ENCODE measurements at places on chromosomes 16 and 17.

DNA sequence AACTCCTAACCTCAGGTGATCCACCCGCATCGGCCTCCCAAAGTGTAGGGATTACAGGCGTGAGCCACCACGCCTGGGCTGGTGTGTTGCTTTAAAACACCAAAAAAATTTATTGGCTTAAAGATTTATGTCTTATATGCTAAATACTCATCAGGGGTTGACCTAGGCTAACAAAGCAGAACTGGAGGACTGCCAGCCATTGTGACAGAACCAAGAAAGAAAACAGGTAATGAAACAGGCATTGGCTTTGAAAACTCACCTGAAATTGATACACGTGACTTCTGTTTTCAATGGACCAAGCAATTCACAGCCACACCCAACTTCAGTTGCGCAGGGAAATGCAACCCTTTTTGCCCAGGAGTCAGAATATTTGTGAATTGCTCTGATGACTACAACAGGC, 4.9 kb upstream of the PHAF1 start:
- no peak for DNase-seq

GRCh38 chr16:6103561-6103960, 1006.0 kb upstream of the EEF2KMT start:
- no peak for DNase-seq

DNA sequence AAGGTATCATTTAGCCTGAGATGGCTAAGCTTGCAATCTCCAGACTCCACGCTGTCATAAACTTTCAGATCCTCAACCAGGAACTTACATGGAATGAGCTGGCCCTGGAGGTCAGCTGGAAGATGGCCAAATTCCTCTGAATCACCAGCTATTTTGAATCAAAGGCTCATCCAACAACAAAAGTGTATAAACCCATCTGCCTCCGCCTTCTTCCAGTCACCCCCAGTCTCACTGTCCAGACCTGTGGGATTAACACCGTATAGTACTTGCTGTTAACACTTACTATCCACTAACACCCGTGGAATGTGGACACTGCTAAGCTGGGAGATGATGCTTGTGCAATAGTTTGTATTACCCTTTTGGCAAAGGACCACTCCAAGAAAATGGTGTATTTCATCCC, 1.9 kb upstream of the LCMT1 start:
- no peak for DNase-seq

DNA sequence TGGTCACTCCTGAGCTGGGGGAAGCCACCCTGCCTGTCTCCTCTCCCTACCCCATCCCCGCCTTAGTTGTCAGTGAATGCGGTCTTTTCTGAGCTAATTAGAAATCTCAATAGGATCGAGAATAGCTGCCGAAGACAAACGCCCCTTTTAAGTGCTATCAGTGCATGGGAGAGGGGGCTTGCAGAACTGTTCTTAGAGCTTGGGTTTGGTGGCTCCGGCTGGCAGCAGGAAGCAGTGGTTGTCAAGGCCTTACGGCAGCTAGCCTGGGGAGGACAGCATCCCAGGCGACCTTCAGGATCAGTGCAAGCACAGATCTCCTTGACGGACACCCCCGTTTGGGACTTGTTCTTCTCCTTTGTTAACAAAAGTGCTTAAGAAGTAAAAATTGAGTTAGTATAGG, 195.1 kb downstream of the CCDC182 start:
- DNase-seq = no peak

- peak; percentile 71 for DNase-seq
These were observed 5.3 kb downstream of the NEURL4 start for GRCh38 chr17:7323731-7324437.

DNA sequence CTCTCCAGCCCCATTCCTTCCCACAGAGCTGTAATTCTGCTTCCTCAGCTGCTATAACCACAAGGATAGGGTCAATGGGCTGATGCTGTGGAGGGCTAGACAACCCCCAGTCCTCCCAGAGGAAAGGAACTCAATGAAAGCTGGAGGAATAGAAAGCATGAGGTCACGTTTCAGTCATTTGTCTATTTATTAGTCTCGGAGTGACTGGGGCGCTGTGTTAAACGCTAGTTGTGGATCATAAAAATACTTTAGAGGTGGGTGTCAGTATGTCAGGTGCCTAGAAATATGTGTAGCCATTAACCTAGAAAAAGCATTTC, 787 bp upstream of the CCL3L1 start:
- no peak for DNase-seq

DNA sequence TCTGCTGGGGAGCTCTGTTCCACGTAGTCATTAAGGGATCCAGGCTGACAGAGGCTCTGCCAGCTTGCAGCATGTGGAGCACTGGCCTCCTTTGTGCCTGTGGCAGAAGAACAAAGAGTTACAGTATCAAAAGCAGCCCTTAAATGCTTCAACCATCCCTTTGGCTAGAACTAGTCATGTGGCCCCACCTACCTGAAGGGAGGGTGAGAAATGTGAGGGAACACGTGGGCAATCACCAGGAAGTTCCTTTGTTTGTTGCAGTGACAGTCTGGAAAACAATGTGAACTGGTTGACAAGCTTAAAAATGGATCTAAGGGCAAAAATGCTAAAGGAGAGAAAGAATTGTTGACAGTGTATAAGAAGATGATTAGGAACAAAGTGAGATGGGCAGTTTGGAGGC, 290.4 kb upstream of the HSBP1 start:
- no peak for DNase-seq

DNA sequence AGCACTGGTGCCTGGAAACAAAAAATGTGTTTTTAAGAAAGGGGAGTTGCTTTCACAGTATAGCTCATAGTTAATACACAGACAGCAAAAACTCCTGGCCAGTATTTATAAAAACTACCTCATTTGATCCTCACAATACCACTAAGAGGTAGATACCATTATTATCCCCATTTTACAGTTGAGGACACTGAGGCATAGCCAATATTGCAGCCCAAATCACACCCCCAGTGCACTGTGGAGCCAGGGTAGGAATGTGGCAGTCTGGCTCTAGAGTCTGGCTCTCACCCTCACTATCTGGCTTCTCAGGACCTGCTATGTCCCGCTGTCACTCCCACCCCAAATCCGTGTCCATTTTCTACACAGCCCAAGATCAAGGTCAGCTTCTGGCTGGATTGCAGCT, 2.6 kb downstream of the ARHGAP23 start:
- DNase-seq = no peak

DNA sequence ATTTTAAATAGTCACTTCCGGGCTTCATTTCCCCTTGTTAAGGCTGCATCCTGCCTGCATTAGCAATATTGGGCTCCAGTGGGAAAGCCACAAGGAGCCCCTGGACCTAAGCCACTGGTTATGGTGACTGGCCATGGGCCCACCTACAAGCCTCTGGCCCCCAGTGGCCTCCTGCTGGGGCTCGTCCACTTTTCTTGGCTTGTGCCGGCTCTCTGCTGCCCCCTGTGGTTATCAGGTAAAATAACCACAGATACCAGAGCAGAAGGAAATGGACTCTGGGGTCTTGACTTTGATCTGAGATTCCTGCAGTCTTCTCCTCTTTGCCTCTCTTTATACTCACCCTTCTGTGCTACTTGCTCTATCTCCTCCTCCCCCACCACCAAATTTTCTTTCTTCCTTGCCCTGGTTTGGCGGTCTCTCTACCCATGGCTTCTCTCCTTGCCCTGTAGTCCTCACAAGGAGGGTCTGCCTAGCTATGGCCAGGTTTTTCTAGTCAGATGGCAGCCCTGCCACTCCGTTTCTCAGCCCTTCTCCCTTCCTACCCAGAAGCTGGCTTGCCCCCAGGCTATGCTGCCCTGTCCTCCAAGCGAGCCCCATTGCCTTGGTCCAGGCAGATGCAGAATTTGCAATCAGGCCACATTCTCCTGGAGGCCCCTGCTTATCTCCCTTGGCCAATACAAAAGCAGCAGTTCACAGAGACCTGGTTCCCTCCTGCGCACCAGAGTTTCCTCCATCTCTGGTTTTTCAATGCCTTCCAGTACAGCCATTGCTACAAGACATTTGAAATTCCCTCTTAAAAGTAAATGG, 82.9 kb upstream of the RCVRN start:
- peak; percentile 32 for DNase-seq

DNA sequence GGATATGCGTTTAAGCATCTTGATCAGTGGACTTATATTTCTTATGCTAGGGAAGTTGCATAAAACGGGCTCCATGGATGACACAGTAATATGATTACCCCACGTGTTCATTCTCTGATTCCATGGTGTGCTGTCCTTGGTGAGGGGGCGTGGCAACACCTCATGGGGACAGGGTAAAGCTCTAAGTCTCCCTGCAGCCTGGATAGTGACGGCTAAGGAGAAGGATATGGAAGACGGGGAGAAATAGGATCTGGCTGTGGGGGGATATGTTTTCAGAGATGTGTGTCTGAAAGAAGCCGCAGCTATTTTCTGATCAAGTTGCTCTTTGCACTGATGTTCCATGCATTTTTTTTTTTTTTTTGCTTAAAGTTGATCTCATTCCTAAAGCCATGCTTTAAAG, 84.3 kb downstream of the MARCHF10 start:
- no peak for DNase-seq

GRCh38 chr17:67829331-67829730, 4.0 kb downstream of the BPTF start:
- DNase-seq = peak; percentile 43

DNA sequence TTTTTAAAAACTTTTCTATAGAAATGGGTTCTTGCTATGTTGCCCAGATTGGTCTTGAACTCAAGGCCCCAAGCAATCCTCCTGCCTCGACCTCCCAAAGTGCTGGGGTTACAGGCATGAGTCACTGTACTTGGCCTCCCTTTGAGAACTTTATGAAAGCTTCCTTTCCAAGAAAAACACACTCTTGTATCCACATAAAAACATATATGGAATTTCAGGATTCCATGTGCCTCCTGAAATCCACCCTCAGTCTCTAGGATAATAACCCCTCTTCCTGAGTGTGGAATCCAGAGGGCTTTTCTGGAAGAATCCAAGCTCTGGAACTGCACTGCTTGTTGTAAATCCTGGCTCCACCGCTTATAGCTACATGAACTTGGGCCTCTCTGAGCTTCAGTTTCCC, 53.2 kb upstream of the MRTFB start:
- no peak for DNase-seq

- peak; percentile 44 for DNase-seq
These were observed 27.3 kb downstream of the MIS12 start for GRCh38 chr17:5513628-5514027.

DNA sequence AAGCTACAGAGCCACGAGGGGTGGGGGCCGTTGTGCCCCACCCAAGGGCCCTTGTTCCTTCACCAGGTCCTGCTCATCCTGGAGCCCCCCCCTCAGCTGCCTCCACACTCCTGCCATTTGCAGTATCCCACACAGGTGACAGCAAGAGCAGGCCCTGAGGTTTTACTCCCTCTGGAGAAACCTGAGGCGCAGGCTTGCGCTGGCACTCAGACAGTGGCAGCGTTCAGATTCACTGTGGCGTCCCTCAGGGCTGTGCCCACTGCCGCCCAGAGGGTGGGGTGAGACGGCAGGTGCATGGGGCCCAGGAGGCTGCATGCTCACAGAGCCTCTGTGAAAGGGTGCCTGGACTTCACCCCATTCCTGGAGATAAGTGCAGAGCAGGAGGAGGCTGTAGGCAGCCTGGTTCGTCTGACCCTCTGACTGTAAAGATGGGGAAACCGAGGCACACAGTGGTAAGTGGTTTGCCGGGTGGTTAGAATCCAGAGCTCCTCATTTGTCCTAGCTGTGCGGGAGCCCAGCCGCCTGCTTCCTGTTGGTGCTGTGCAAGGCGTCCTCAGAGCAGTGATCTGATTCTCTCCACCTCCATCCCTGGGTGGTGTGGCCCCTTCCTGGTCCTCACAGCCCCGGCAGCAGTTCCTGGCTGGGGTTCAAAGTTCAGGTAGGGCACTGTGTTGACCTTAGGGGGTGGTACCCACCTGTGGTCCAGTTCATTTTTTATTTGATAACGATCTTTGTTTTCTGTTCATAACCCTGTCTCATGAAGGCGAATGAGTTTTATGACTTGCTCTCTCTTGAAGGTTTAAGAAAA, 1.6 kb downstream of the SPIRE2 start:
- no peak for DNase-seq

- DNase-seq = no peak
These were observed 778.1 kb upstream of the SOX9 start for GRCh38 chr17:71342737-71343136.

GRCh38 chr16:86072328-86073102, 173.6 kb downstream of the IRF8 start:
- DNase-seq = peak; percentile 24

DNA sequence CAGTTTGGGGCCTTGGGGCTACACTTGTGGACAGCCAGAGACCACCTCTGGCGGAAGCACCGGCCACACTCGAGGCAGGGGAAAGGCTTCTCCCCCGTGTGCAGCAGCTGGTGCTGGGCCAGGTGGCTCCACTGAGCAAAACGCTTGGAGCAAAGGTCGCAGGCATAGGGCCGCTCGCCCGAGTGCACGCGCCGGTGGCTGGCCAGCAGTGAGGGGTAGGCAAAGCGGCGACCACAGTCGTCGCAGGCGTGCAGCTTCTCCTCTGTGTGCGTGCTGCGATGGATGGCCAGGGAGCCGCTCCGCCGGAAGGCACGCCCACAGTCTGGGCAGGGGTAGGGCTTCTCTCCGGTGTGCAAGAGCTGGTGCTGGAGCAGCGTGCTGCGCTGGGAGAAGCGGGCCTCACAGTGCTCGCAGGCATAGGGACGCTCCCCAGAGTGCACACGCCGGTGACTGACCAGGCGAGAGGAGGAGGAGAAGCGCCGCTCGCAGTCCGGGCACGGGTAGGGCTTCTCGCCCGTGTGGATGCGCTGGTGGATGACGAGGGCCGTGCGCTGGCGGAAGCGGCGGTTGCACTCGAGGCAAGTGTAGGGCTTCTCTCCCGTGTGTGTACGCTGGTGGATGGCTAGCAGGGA, 5.8 kb downstream of the ZNF689 start:
- no peak for DNase-seq

DNA sequence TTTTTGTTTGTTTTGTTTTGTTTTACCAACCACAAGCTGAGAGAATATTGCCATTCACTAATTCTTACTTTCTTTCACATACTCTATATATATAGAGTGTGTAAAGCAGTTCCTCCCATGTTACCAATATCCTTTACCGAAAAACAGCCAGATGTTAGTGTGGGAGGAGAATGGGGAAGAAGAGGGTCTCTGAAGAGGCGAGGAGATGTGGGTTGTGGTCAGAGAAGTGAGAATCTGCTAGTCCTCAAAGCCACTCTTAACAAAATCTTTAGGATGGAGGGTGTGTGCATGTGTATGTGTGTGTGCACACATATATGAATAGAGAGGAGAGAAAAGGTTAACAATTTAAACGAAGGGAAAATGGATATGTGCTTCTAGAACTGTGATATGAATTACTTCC, 80.6 kb downstream of the TUBD1 start:
- DNase-seq = no peak

DNA sequence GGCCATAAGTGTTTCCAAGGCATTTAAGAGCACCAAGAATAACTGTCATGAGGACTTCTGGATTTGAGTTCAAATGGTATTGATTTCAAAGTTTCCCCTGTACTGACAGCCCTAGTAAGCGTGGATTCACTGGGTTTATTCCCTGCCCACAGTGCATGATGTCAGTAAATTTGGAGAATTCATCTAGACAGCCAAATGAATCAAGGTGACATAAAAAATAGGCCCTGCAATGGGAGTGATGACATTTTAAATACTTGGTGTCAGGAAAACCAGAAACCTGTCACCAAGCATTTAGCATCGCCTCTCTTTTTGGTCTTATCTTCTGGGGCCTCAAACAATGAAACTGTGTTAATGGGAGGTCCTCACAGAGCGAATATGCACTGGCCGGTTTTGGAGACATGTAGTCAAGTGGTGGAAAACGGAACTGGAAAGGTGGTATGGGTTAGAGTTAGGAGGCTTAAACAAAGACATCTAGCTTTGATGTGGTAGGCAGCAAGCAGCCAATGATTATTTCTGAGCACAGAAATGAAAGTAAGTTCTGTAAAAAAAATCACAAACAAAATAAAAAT, 29.1 kb downstream of the COG4 start:
- DNase-seq = no peak

- DNase-seq = no peak
These were observed 127.0 kb upstream of the MON1B start for GRCh38 chr16:77064037-77064436.
